ENCODE measurements at places on chromosomes 6 and 20.

GRCh38 chr6:160523223-160523622, 140.9 kb downstream of the LPA start:
- DNase-seq, result no peak

GRCh38 chr6:149147938-149148718, 169.4 kb upstream of the TAB2 start:
- DNase-seq, result no peak

DNA sequence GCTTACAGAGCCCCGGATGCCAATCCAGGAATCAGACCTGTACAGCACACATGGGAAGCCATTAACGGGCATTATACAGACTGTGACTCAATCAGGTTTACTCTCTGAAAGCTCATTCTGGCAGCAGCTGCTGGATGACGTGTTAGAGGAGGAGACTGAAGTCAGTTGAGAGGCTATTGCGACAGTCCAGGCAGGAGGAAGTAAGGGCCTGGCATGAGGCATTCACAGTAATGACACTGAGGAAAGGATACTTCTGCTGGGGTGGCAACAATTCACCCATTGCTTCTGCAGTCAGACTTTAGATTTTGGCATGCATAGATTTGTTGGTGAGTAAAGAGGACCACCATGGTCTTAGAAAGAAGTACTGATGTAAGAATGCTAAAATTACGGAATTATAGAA, 151.0 kb upstream of the HEY2 start:
- peak; percentile 21 for DNase-seq

GRCh38 chr6:148388521-148388920, 45.9 kb downstream of the SASH1 start:
- DNase-seq, result no peak

GRCh38 chr20:16005021-16005914, 568.0 kb downstream of the KIF16B start:
- no peak for DNase-seq

DNA sequence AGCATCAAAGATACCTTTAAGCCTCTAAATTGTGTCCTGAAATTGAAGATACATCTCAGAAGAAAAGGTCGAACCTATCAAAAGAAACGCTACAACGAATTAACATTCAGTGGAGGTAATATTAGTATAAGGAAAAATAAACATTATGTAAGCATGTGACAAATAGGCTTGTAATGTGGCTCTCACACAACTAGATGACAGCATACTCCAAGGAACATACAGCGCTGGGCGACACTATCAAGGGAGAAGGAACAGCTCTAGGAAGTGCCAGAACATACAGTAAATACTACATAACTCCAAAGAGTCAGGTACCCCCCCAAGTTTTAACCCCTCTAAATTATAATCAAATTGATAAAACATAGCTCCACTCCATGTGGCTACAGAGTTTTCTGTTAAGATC, 103.5 kb downstream of the LAMP5 start:
- DNase-seq, result no peak

DNA sequence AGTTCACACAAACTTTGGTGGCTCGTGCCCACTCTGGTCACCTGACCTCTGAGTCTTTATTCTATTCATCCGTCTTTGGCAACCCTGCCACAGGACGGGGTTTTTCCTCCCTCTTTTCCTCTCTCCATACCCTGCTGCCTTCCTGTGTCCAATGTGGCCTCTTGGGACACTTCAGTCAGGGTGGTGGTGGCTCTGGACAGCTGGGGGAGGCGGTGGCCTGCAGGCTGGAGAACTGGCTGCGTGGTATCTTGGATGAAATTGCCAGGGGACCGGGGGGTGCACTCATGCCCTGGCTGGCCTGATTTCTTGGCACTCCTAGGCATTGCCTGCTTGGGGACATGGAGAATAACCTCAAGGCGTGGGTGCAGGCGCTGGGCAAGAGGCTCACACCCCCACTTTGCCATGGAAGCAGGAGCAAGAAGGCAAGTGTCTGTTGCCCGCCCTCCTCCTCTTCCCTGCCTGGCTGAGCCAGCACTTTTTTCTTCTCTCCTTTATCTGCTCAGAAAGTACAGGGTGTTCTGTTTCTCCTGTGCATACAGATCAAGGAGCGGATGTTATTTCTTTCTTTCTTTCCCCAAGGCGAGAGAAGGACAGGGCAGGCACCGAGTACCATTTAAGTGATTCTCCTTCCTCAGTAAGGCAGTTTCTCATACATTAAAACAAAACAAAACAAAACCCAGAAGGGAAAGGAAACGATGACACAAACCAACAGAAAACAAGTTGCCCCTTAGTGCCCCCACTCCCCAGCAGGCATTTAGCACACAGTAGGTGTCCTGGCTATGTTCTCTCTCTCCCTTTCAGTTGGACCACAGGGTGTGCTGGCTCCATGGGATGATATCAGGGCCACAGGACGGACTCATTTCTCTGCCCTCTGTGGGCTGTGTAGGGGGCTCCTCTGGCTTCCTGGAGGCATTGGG, 155.5 kb upstream of the RNF24 start:
- DNase-seq, result no peak

GRCh38 chr20:59611286-59611685, 6.9 kb downstream of the PHACTR3 start:
- no peak for DNase-seq

DNA sequence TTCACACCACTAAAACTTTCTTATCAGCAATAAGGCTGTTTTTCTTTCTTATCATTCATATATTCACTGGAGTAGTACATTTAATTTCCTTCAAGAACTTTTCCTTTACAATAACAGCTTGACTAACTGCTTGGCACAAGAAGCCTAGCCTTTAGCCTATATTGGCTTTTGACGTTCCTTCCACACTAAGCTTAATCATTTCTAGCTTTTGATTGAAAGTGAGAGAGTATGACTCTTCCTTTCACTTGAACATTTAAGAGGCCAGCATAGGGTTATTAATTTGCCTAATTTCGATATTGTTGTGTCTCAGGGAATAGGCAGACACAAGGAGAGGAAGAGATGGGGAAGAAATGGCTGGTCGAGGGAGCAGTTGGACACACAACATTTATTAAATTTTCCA, 23.6 kb downstream of the THEMIS start:
- no peak for DNase-seq

DNA sequence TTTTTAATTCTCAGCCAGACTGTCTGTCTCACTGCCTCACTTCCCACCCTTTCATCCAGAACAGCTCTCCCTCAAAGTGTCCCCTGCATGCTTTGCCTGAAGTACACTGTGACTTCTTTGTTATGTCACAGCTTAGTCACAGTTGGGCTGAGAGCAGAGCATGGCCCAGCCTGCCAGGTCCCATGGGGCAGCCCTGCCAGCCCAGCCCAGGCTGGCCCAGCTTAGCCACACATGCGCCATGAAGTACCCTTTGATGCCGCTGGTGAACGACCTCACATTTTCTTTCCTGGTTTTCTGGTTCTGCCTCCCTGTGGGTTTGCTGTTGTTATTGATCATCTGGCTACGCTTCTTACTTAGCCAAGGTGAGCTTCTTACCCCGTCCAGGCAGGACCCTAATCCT, at the start of gene ADIG:
Gene ADIG (plus strand): TSS at position 185 of the 400 bp plus-strand sequence. CDS start 54 bp downstream, at position 239.
- DNase-seq, result peak; percentile 75

Measured in NCI-H187 (cell line).